Subcutaneous preadipocyte (primary cell): ENCODE measurements at places on chromosomes 1 and 21. TPM values are rescaled to one million over a fixed set of nuclear protein-coding genes. Genes with fewer than 3 reads are reported as not detected.

Gene PDPN
- total RNA-seq: 0.59 and 3.7 TPM in 2 replicates

Gene RAB25
- not detected in 2 replicates for total RNA-seq

Gene CA14
- not detected in 2 replicates for total RNA-seq

Gene AMY1C
- not detected in 2 replicates for total RNA-seq

Gene SPRR1B
- total RNA-seq: not detected in 2 replicates

Gene RGSL1
- not detected in 2 replicates for total RNA-seq

Gene PLPP3
- 91.5 and 251 TPM in 2 replicates for total RNA-seq

Gene UHMK1
- total RNA-seq: 43.0 and 69.4 TPM in 2 replicates

Gene BSDC1
- total RNA-seq: 38.3 and 38.9 TPM in 2 replicates

Gene KIF26B
- under 0.01 TPM in 2 replicates for total RNA-seq

Gene PCP4
- not detected in 2 replicates for total RNA-seq

Gene MAD2L2
- 36.6 and 41.2 TPM in 2 replicates for total RNA-seq

Gene TSSK3
- total RNA-seq: 1.1 and 1.2 TPM in 2 replicates

Gene ARHGEF10L
- total RNA-seq: 16.5 and 17.2 TPM in 2 replicates

Gene TMPRSS3
- not detected in 2 replicates for total RNA-seq

Gene PLOD1
- total RNA-seq: 221 and 251 TPM in 2 replicates

Gene RIPPLY3
- not detected in 2 replicates for total RNA-seq

Gene S100A3
- 18.6 and 22.0 TPM in 2 replicates for total RNA-seq

Gene OPRD1
- not detected in 2 replicates for total RNA-seq

Gene OR2T33
- not detected in 2 replicates for total RNA-seq

Gene KRTAP7-1
- total RNA-seq: not detected in 2 replicates

Gene OR2L13
- not detected in 2 replicates for total RNA-seq

Gene KDF1
- total RNA-seq: not detected in 2 replicates

Gene TEX38
- not detected in 2 replicates for total RNA-seq

Gene C4BPA
- total RNA-seq: not detected in 2 replicates

Gene MYOM3
- total RNA-seq: under 0.01 and 0.37 TPM in 2 replicates

Gene IL6R
- 13.6 and 21.1 TPM in 2 replicates for total RNA-seq

Gene DIO1
- total RNA-seq: not detected in 2 replicates

Gene TMEM51
- 1.5 and 2.5 TPM in 2 replicates for total RNA-seq

Gene RO60
- 149 and 197 TPM in 2 replicates for total RNA-seq
